Stomach (tissue), 19 donors: ENCODE measurements at places on chromosomes 6 and 20.

GRCh38 chr6:163429858-163430448 is 15.4 kb downstream of the QKI start:
- no peak for DNase-seq

DNA sequence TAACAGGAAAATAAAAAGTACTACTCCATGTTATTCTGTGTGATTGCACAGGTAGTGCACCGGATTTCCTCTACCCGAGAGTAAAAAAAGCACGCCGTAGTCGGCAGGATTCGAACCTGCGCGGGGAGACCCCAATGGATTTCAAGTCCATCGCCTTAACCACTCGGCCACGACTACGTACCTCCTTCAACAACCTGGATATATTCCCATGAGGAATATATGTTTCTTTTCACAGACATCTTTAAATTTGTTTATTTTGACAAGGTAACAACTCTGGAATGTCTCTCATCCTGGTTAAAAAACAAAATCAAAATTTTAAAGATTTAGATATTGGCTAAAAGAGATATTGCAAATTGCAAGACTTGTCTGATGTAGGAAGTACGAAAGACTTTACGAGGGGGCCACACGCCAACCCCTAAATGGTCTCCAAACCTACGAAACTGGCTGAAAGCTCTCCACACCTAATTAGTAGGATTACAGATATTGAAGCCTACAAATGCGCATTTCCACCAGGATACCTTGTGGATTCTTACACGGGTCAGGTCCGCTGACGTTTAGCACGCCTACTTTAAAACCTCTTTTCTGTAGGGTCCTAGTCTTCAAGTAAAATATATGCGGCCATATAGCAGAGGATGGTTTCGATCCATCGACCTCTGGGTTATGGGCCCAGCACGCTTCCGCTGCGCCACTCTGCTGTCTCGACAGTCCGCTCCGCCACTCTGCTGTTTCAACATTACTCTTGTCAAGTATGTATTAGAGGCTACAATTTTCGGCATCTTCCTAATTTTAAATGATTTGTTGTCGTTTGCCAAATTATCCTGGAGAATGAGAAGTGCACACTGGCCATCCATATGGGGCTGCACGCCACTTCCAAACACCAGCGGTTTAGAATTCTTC is 52.2 kb upstream of the BTN3A2 start:
- peak; percentile 92 for DNase-seq

- DNase-seq: peak; percentile 80
Observed at GRCh38 chr6:36350681-36351571, 14.2 kb upstream of the BNIP5 start.

DNA sequence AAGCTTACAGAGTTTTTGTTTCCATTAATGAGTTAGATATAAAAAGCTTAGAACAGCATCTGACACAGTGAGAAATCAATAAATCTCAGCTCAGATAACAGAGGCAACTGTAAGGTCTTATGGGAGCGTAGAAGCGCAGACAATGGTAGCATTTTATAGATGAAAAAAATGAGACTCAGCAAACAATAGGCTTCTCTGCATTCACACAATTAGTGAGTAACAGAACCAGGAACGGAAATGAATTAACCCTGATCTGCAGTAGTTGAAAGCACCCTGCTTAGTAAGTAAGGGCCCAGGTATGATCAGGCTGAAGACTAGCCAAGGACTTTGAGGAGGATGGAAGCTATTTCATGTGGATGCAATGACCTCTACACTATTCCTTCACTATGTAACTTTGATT is 147.2 kb upstream of the EYA4 start:
- no peak for DNase-seq
